ENCODE measurements at places on chromosomes 5 and 9. TPM values are rescaled to one million over a fixed set of nuclear protein-coding genes. Genes with fewer than 3 reads are reported as not detected.

Gene LRRC19
- total RNA-seq = not detected

Gene ANKRD18B
- 4.2 TPM for total RNA-seq

Gene LHX3
- not detected for total RNA-seq

Gene FOXD4L6
- total RNA-seq = not detected

Gene C6
- total RNA-seq = not detected

Gene CDH9
- not detected for total RNA-seq

Gene SPINK7
- not detected for total RNA-seq

Gene IFNA21
- total RNA-seq = not detected

Gene TMEM252
- not detected for total RNA-seq

Gene TMC1
- not detected for total RNA-seq

Gene GLIPR2
- 29.9 TPM for total RNA-seq

Gene CKMT2
- total RNA-seq = not detected

Gene IL3
- total RNA-seq = not detected

Gene GFPT2
- total RNA-seq = 124 TPM

Gene STOML2
- 248 TPM for total RNA-seq
